Lung (tissue), 17 donors: ENCODE measurements at places on chromosomes 5 and 9. TPM values are rescaled to one million over a fixed set of nuclear protein-coding genes. Genes with fewer than 3 reads are reported as not detected.

GRCh38 chr9:137924761-137925369, 47.3 kb downstream of the CACNA1B start:
- no peak for DNase-seq

DNA sequence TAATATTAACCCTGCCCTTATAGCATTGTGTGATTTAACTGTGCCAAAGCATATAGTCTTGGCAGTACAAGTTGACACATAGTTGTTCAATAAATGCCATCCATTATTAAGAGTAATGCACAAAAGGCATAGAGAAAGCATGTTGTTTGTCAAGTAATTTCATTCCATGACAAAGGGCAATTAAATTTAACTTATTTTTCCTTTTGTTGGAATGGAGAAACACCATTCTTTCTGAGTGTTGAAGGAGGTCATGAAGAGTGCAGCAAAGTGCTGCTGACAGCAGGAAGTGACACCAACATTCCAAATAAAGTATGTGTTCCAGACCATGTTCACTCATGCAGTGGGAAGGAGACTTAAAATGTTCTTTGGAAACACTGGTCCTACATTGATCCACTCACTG, 29.1 kb downstream of the ANKDD1B start:
- DNase-seq = peak; percentile 79

GRCh38 chr5:28862860-28863196, 1824.4 kb upstream of the CDH9 start:
- no peak for DNase-seq

- no peak for DNase-seq
These were observed 183.5 kb downstream of the GNA14 start for GRCh38 chr9:77464661-77465060.

GRCh38 chr5:4017076-4017803, 421.6 kb downstream of the IRX1 start:
- DNase-seq = no peak

GRCh38 chr5:11128021-11128420, 367.0 kb upstream of the DAP start:
- no peak for DNase-seq

- no peak for DNase-seq
These were observed 55.2 kb downstream of the NEURL1B start for GRCh38 chr5:172696171-172696849.

DNA sequence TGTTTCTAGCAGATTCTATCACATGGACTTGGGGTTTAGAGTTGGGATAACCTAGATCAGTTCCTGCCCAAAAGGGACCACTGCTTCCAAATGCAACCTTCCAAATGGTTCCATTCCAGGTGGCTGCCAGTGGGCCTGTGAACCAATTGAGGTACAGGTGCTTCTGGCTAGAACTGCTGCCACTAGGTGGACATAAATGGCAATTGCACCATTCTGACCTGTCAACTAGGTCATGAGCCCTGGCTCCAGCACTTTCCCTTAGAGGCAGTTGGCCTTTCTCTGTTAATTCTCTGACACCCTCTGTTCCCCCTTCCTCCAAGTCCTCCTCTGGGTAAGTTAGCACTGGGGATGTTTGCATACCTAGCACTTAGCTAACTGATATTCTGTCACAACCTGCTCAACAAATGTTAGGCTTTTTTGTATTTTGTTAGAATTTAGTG, 16.6 kb upstream of the HEMGN start:
- DNase-seq = peak; percentile 17

DNA sequence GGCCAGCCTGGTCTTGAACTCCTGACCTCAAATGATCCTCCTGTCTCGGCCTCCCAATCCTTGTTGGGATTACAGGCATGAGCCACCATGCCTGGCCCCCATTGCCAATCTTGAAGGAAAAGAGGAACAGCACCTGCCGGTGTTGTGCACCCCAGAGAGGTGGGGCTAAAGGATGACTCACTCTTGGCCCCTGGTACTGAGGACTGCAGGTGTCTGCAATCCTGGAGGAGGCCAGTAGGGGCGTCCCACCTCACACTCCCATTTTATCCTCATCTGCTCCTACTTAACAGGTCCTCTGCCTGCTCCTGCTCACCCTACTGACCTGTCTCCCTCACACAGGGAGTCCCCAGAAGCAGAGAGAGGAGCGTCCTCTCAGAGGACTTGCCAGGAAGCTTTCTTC, 390.4 kb downstream of the ARHGEF28 start:
- DNase-seq = no peak

The TNFSF8 gene
- 1.9 TPM for total RNA-seq

The PCDHGA6 gene
- total RNA-seq = 4.9 TPM

The CNTFR gene
- 3.3 TPM for total RNA-seq

The RNF14 gene
- total RNA-seq = 66.0 TPM

The SPINK6 gene
- total RNA-seq = not detected

The KLF4 gene
- 80.7 TPM for total RNA-seq

The PRELID2 gene
- total RNA-seq = 68.1 TPM
